WTC11 (cell line): ENCODE measurements at places on chromosomes 3 and 15. TPM values are rescaled to one million over a fixed set of nuclear protein-coding genes. Genes with fewer than 3 reads are reported as not detected.

AEN gene
- 118 to 183 TPM (median 125 TPM) in 3 replicates for total RNA-seq

DNA sequence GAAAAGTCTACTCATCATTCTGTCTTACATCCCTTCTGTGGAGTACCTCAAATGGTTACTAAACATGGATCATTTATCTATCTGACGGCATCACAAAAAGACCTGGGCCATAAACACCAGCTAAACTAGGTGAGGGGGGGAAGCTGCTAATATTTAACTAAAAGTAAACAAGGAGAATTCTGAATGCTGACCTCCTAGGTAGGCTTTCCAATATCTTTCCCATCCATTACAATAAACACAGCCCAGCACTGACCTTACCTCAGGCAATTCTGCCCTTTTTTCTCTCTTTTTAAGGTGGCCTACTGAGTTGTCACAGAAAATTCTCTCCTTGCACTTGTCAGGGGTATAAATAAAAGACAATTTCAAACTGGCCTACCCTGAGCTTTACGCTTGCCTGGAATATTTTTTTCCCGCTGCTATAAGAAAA is 33.1 kb downstream of the USF3 start:
- DNase-seq, result no peak

GP5 gene
- total RNA-seq, result 0.09 to 0.16 TPM (median 0.11 TPM) in 3 replicates

- DNase-seq, result no peak
These were observed 28.3 kb downstream of the PTH1R start for GRCh38 chr3:46905661-46906451.
